Transverse colon (tissue), 4 donors: ENCODE measurements at places on chromosomes 4 and X. TPM values are rescaled to one million over a fixed set of nuclear protein-coding genes. Genes with fewer than 3 reads are reported as not detected.
A peak's percentile ranks its signal among the peaks of the same experiment; 100 is the strongest.

The PNMA5 gene
- total RNA-seq: not detected

The SERPINA7 gene
- total RNA-seq: not detected

The HSD17B11 gene
- total RNA-seq: 204 TPM

The CXorf49 gene
- total RNA-seq: not detected

The DDIT4L gene
- not detected for total RNA-seq

The RAPGEF2 gene
- total RNA-seq: 38.5 TPM

The TMSB15A gene
- not detected for total RNA-seq

The RBM46 gene
- total RNA-seq: not detected

GRCh38 chr4:28179126-28179525, 1318.5 kb downstream of the STIM2 start:
- H3K27ac ChIP-seq: no peak overlapping the region
- no peak for DNase-seq
- no peaks in the 10 kb centered on the region for H3K27me3 ChIP-seq
- H3K4me1 ChIP-seq: no peaks in the 10 kb centered on the region

DNA sequence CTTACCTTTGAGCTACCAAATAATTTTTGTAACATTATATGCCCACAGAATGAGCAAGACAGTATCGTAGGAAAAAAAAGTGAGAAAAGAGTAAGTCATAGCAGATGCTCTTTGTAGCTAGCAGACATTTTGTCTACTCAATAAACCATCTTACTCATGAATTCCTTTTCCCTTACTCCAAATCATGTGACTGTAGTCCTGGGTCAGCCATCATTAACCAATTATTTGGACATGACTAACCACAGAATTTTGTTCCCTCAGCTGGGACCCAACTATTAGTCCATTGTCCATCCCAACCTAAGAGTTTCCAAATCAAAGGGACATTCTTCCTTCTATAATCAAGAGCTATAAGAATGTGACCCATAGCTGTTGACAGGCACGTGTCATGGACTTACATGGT, 11.4 kb downstream of the UBE2D3 start:
- no peaks in the 10 kb centered on the region for H3K27me3 ChIP-seq
- DNase-seq: no peak
- no peak overlapping the region for H3K4me3 ChIP-seq
- H3K4me1 ChIP-seq: peaks cover 61% of the 10 kb centered on the region
- H3K27ac ChIP-seq: no peak overlapping the region
- no peaks in the 10 kb centered on the region for H3K36me3 ChIP-seq

- H3K27ac ChIP-seq: no peak overlapping the region
- H3K4me3 ChIP-seq: no peak overlapping the region
- H3K36me3 ChIP-seq: no peaks in the 10 kb centered on the region
- H3K4me1 ChIP-seq: no peaks in the 10 kb centered on the region
- DNase-seq: no peak
- no peaks in the 10 kb centered on the region for H3K27me3 ChIP-seq
Measured at GRCh38 chr4:152398060-152398459, 137.8 kb downstream of the FBXW7 start.

DNA sequence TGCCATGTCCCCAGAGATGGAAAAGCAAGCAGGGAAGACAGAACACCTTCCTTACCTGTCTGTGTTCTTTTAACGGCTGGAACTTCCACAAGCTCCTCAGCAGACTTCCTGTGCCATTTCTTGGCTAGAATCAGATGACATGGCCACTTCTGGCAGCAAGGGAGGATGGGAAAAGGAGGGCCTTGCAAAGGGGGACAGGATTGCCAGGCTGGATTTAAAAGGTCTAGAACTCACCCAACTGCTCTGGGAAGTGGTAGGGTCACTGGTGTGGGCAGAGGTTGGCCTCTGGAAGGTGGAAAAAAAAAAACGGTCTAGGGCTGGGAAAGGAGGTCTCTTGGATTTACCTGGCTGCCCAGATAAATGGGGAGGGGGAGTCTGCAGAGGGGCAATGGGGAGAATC, 1.6 kb upstream of the USP11 start:
- H3K27ac ChIP-seq: no peak overlapping the region
- H3K4me1 ChIP-seq: peaks cover 3% of the 10 kb centered on the region
- no peaks in the 10 kb centered on the region for H3K36me3 ChIP-seq
- DNase-seq: no peak
- H3K27me3 ChIP-seq: no peaks in the 10 kb centered on the region

GRCh38 chr4:30722359-30723200, 2.4 kb downstream of the PCDH7 start:
- H3K27me3 ChIP-seq: peaks cover 66% of the 10 kb centered on the region
- no peaks in the 10 kb centered on the region for H3K4me1 ChIP-seq
- no peaks in the 10 kb centered on the region for H3K36me3 ChIP-seq

- DNase-seq: no peak
- no peak overlapping the region for H3K4me3 ChIP-seq
- H3K4me1 ChIP-seq: no peaks in the 10 kb centered on the region
- H3K27ac ChIP-seq: peak overlapping the region; percentile 29
- no peaks in the 10 kb centered on the region for H3K36me3 ChIP-seq
- H3K27me3 ChIP-seq: peaks cover 7% of the 10 kb centered on the region
Measured at GRCh38 chrX:1462596-1463251, 10.0 kb upstream of the ASMTL start.

- no peak overlapping the region for H3K4me3 ChIP-seq
- H3K36me3 ChIP-seq: no peaks in the 10 kb centered on the region
- H3K27ac ChIP-seq: no peak overlapping the region
- no peak for DNase-seq
- H3K27me3 ChIP-seq: no peaks in the 10 kb centered on the region
- H3K4me1 ChIP-seq: no peaks in the 10 kb centered on the region
Measured at GRCh38 chr4:171478181-171478580, 335.0 kb upstream of the GALNTL6 start.

- H3K27ac ChIP-seq: no peak overlapping the region
- H3K36me3 ChIP-seq: no peaks in the 10 kb centered on the region
- H3K4me3 ChIP-seq: no peak overlapping the region
- no peaks in the 10 kb centered on the region for H3K27me3 ChIP-seq
- no peak for DNase-seq
- no peaks in the 10 kb centered on the region for H3K4me1 ChIP-seq
Measured at GRCh38 chrX:110561034-110561433, 202.4 kb downstream of the RTL9 start.

- no peak overlapping the region for H3K27ac ChIP-seq
- H3K27me3 ChIP-seq: no peaks in the 10 kb centered on the region
- H3K36me3 ChIP-seq: no peaks in the 10 kb centered on the region
- no peaks in the 10 kb centered on the region for H3K4me1 ChIP-seq
- no peak overlapping the region for H3K4me3 ChIP-seq
Measured at GRCh38 chr4:73692254-73692653, 48.1 kb upstream of the CXCL8 start.

- no peak overlapping the region for H3K27ac ChIP-seq
- H3K27me3 ChIP-seq: no peaks in the 10 kb centered on the region
- H3K4me3 ChIP-seq: no peak overlapping the region
Measured at GRCh38 chr4:165692082-165692481, 181.0 kb upstream of the TLL1 start.

DNA sequence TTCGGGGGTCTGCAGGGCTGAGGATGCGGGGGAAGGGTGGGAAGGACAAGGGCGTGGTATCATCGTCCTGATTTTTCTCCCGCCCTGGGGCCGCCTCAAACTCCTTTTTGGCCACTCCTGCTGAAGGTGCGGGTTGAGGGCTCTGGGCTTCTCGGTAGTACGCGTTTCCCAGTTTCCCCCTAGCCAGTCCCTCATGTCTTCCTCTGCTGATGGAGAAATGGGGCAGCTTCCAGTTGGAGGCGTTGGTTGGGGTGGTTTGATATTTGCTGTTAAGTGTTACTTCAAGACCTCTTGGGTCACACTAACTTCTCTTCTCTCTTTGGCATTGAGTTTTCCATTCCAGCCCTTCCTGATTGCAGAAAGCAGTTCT, 482 bp downstream of the GSTCD start:
- peak overlapping the region; percentile 86 for H3K4me3 ChIP-seq
- DNase-seq: no peak
- no peaks in the 10 kb centered on the region for H3K27me3 ChIP-seq
- peaks cover 22% of the 10 kb centered on the region for H3K4me1 ChIP-seq
- H3K27ac ChIP-seq: peak overlapping the region; percentile 87
